ENCODE measurements at places on chromosomes 1 and 21. TPM values are rescaled to one million over a fixed set of nuclear protein-coding genes. Genes with fewer than 3 reads are reported as not detected.

DNA sequence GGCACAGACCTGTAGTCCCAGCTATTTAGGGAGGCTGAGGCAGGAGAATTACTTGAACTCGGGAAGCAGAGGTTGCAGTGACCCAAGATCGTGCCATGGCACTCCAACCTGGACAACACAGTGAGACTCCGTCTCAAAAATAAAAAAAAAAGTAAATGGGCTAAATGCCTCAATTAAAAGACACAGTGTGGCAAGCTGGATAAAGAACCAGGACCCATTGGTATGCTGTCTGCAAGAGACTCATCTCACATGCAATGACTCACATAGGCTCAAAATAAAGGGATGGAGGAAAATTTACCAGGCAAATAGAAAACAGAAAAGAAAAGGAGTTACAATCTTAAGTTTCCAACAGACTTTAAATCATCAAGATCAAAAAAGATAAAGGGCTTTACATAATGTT is 40.3 kb downstream of the ACBD6 start:
- H3K4me3 ChIP-seq, result no peak overlapping the region
- no peak overlapping the region for H3K27ac ChIP-seq
- H3K27me3 ChIP-seq, result no peaks in the 10 kb centered on the region
- no peak for DNase-seq
- H3K4me1 ChIP-seq, result no peaks in the 10 kb centered on the region

The ZMYND12 gene
- total RNA-seq, result not detected

- no peak overlapping the region for H3K27ac ChIP-seq
- H3K27me3 ChIP-seq, result no peaks in the 10 kb centered on the region
- no peak overlapping the region for H3K4me3 ChIP-seq
- peak; percentile 91 for DNase-seq
Observed at GRCh38 chr1:23838401-23838866, 13.2 kb upstream of the HMGCL start.

The TTC24 gene
- total RNA-seq, result not detected

DNA sequence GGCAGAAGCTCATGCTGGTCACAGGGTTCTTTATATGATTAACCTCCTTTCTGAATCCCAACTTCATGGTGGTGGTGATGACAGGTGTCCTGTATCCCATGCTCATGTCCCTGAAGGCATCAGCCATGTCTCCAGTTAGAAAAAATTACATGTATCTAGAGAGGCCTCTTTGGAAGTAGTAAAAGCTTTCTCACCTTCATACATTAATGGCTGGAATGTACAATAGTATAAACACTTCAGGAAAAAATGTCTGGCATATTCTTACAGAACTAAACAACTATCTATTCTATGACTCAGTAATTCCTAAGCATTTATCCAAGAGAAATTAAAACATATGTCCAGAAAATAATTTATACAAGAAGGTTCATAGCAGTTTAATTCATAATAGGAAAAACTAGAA is 34.0 kb downstream of the ADAM30 start:
- no peak overlapping the region for H3K4me3 ChIP-seq
- H3K27ac ChIP-seq, result no peak overlapping the region
- H3K27me3 ChIP-seq, result no peaks in the 10 kb centered on the region
- H3K36me3 ChIP-seq, result no peaks in the 10 kb centered on the region
- H3K4me1 ChIP-seq, result no peaks in the 10 kb centered on the region

The B3GALT2 gene
- 0.51 TPM for total RNA-seq

DNA sequence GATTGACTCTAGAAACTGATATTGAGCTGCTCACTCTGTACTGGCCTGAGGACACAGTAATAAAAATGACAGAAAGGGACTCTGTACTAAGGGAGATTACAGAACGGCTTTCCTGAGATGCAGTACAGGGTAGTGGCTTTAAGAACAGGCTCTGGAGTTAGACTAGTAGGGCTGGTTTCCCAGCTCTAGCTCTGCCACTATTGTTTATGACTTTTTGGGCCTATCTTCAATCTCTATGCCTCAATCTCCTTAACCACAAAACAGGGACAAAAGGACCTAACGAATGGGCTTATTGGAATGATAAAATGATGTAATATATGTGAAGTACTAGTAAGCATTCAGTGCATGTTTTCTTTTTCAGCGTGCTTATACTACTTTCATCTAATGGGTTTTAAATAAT is 1.4 kb downstream of the DEPDC1 start:
- no peak overlapping the region for H3K27ac ChIP-seq
- H3K4me3 ChIP-seq, result no peak overlapping the region
- DNase-seq, result no peak
- H3K4me1 ChIP-seq, result peaks cover 3% of the 10 kb centered on the region
- H3K27me3 ChIP-seq, result no peaks in the 10 kb centered on the region

- H3K27ac ChIP-seq, result peak overlapping the region; percentile 56
- peaks cover 6% of the 10 kb centered on the region for H3K4me1 ChIP-seq
- no peaks in the 10 kb centered on the region for H3K27me3 ChIP-seq
- H3K36me3 ChIP-seq, result no peaks in the 10 kb centered on the region
- peak; percentile 91 for DNase-seq
Observed at GRCh38 chr1:37995751-37996345, 6.0 kb upstream of the SF3A3 start.

DNA sequence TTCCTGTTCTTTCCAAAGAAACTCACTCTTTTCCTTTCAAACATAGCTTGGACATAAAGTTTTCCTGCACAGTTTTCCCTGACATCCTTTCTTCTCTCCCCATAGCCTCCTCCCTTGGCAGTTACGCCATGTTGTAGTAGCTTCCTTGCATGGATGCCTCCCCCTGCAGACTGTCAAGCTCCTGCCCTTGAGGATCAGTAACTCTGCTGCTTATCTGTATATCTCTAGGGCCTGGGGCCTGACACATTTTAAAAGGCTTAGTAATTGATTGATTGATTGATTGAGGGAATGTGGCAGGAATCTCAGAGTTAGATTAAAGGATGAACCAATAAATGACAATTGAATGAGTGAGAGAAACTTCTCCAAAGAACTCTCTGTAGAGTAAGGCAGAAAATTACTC is 143.7 kb downstream of the NEK7 start:
- no peak for DNase-seq
- no peak overlapping the region for H3K4me3 ChIP-seq
- H3K36me3 ChIP-seq, result no peaks in the 10 kb centered on the region
- no peaks in the 10 kb centered on the region for H3K27me3 ChIP-seq
- H3K4me1 ChIP-seq, result no peaks in the 10 kb centered on the region

DNA sequence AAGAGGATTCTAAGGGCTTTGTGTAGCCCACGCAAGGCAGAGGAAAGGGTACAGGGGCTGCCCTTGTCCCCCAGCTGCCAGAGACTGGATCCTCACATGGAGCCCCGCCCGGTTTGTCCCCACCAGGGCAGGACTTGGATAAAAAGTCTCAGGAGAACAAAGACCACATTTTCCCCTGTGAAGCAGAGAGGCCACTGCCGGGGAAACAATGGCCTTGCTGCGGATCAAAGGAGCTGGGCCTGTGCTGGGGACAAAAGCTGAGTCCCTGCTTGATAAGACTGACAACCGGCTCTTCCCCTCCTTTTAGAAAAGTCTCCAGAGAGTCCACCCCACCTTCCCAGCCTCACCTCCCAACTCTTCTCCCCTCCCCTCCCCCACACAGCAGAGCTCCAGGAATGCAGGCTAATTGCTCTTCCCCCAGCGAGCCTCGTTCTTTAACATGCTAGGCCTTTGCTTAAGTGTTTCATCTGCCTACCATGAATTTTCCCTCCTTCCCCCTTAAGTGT is 142.4 kb downstream of the PLPP3 start:
- no peaks in the 10 kb centered on the region for H3K27me3 ChIP-seq
- no peak for DNase-seq
- peaks cover 6% of the 10 kb centered on the region for H3K4me1 ChIP-seq

The RGS1 gene
- 26.8 TPM for total RNA-seq

- DNase-seq, result no peak
- H3K4me1 ChIP-seq, result no peaks in the 10 kb centered on the region
- H3K36me3 ChIP-seq, result no peaks in the 10 kb centered on the region
- H3K4me3 ChIP-seq, result no peak overlapping the region
- no peaks in the 10 kb centered on the region for H3K27me3 ChIP-seq
Observed at GRCh38 chr1:225201447-225201846, 226.4 kb downstream of the LBR start.

All from aorta (tissue), 5 donors.